DND-41 (cell line): ENCODE measurements at places on chromosomes 4 and X.

DNA sequence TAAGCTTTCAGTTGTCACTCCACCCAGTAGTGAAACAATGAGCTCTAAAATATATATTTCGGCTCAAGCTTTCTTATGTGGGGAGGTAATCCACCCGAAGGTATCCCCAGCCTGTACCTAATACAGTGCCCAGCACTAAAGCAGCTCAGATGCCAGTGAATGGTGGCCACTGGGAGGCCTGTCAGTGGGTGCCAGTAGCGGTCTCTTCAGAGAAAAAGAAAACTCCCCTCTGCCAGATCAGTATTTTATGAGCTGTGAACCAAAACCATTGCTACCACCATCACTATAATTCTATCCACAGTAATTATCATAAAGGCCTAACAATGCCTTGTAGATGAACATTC, 835 bp upstream of the NFKB1 start:
- H3K36me3 ChIP-seq = peaks cover 4% of the 10 kb centered on the region; the same call in 1 of the 2 replicates
- no peaks in the 10 kb centered on the region for H3K27me3 ChIP-seq

DNA sequence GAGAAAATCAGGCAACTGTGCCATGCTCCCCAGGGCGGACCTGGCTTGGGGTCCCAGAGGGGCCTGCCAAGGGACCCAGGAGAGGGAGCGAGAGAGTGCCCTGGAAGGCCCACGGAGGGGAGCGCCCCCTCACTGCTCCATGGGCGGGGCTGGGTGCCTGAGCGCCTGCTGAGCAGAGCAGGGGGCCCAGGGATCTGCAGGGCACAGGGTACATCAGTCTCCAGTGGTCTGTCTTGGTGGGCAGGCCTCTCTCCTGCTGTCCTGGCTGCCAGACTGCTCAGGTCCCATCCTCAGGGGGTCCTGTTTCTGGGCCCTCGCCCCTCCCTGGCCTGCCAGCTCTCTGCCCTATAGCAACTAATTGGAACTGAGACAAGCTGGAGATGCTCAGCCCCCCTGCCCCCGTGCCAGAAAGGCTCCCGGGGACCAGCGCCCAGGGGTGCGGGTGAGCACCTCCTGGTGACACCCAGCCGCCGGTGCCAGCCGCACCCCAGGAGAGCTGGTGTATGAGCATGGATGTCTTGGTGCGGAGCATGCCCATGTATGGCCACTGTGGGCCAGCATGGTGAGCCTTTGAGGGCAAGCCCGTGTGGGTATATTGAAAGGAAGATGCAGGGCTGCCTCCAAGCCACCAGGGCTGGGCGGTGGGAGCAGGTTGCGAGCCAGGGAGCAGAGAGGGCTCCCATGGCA, 1.3 kb downstream of the BGN start:
- DNase-seq = no peak
- no peak overlapping the region for H3K27ac ChIP-seq
- no peaks in the 10 kb centered on the region for H3K36me3 ChIP-seq
- H3K4me1 ChIP-seq = no peaks in the 10 kb centered on the region
- H3K4me3 ChIP-seq = no peak overlapping the region

GRCh38 chrX:39431893-39432292, 630.6 kb downstream of the MID1IP1 start:
- H3K27ac ChIP-seq = no peak overlapping the region
- H3K4me1 ChIP-seq = no peaks in the 10 kb centered on the region
- no peaks in the 10 kb centered on the region for H3K36me3 ChIP-seq
- no peaks in the 10 kb centered on the region for H3K27me3 ChIP-seq
- no peak overlapping the region for H3K4me3 ChIP-seq
- no peak for DNase-seq

GRCh38 chr4:1026115-1026514, 14.7 kb downstream of the FGFRL1 start:
- no peaks in the 10 kb centered on the region for H3K27me3 ChIP-seq
- H3K4me1 ChIP-seq = no peaks in the 10 kb centered on the region
- H3K4me3 ChIP-seq = no peak overlapping the region
- DNase-seq = no peak
- H3K36me3 ChIP-seq = no peaks in the 10 kb centered on the region
- no peak overlapping the region for H3K27ac ChIP-seq

- no peak overlapping the region for H3K27ac ChIP-seq
- H3K27me3 ChIP-seq = no peaks in the 10 kb centered on the region
Measured at GRCh38 chrX:10612215-10612614, 8.2 kb downstream of the MID1 start.

DNA sequence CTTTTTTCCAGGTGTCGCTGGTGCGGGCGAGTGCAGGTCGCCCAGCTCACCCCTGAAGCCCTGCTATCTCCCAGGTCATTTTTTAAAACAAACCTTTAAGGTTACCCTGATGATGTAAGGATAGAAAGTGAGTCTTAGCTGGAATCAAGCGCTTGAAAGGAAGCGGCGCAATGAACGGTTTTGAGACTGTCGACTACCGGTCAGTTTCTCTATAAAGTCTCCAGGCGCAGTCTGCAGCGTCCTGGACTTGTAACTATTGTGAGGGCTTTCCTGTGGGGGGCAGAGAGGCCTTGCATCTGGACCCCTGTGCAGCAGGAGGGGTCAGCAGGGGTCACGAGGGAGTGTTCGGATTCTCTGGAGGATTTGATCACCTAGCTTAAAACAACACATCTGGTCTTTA, 1.6 kb downstream of the KIT start:
- H3K27me3 ChIP-seq = no peaks in the 10 kb centered on the region
- no peaks in the 10 kb centered on the region for H3K4me1 ChIP-seq
- no peak overlapping the region for H3K4me3 ChIP-seq
- no peaks in the 10 kb centered on the region for H3K36me3 ChIP-seq

- no peak overlapping the region for H3K27ac ChIP-seq
- no peaks in the 10 kb centered on the region for H3K4me1 ChIP-seq
- no peak overlapping the region for H3K4me3 ChIP-seq
- H3K36me3 ChIP-seq = no peaks in the 10 kb centered on the region
Measured at GRCh38 chr4:113975578-113975977, 3.9 kb downstream of the ARSJ start.
